ENCODE measurements at places on chromosomes 16 and 17.
A peak's percentile ranks its signal among the peaks of the same experiment; 100 is the strongest.

- H3K27me3 ChIP-seq: no peaks in the 10 kb centered on the region
- no peak for DNase-seq
- peaks cover 3% of the 10 kb centered on the region for H3K36me3 ChIP-seq
- H3K4me1 ChIP-seq: no peaks in the 10 kb centered on the region
These were observed 30.9 kb downstream of the TSC2 start for GRCh38 chr16:2078691-2079090.

GRCh38 chr17:39732586-39732985 lies 2.3 kb upstream of the MIEN1 start:
- H3K27ac ChIP-seq: no peak overlapping the region
- H3K27me3 ChIP-seq: no peaks in the 10 kb centered on the region
- H3K4me1 ChIP-seq: no peaks in the 10 kb centered on the region
- no peak for DNase-seq
- H3K4me3 ChIP-seq: no peak overlapping the region

- no peaks in the 10 kb centered on the region for H3K27me3 ChIP-seq
- no peak within 1 kb of the TSS for H3K4me3 ChIP-seq
- no peaks in the 10 kb centered on the region for H3K36me3 ChIP-seq
- peak; percentile 99 for DNase-seq
These were observed at the start of gene CHST4 for GRCh38 chr16:71526111-71526631. CHST4 (plus strand) TSS chr16:71526426; CDS start chr16:71536678, 10,252 bp downstream.

DNA sequence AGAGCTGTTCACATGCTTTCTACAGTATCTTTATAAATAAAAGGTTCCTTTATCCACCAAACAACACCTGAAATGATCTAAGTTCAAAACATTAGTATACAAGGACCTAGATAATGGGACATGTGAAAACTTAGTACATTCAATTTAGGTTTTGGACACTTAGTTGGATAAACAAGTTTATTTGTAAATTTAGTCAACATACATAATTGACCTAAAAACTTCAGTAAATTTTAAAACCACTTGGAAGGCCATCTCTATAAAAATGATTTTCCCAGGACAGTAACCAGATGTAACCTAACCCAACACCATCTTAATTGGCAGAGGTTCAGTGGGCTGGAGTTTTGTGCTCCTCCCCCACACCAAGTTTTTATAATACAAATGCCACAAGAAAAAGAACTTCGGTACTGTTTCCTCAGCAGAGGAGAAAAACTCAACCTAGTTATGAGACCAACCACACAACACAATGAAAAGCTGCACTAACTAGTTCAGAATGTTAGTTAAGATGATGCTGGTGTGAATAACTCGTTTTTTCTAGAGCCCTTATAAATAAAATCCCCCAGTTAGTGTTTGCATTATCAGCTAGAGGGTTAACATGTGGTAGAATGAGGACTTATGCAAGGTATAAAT lies 7.2 kb upstream of the UNK start:
- no peak overlapping the region for H3K4me3 ChIP-seq
- H3K27ac ChIP-seq: no peak overlapping the region
- H3K4me1 ChIP-seq: no peaks in the 10 kb centered on the region
- peaks cover 7% of the 10 kb centered on the region for H3K36me3 ChIP-seq

DNA sequence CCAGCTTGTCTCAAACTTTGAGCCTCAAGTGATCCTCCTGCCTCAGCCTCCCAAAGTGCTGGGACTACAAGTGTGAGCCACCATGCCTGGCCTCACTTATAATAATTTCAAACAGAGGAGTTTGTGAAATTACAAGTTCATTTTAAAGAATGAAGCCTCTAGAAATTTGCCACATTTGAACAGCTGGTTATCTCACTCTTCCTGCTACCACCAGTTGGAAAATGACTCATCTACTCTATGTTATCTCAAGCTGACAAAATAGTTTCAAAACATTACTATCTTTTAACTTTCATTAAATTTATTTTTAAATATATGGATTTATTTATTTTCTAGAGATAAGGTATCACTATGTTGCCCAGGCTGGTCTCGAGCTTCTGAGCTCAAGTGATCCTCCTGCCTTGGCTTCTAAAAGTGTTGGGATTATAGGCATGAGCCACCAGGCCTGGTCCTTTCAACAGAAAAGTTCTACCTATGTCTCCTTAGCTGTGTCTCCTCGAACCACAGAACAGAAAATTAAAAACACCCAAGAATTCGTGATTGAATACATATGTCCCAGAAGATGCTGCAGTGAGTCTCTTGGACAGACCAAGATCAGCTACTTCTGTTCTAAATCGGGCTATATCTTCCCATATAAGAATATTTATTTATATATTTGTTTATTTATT lies 47.6 kb downstream of the MYH13 start:
- H3K36me3 ChIP-seq: no peaks in the 10 kb centered on the region
- H3K4me3 ChIP-seq: no peak overlapping the region
- no peak for DNase-seq
- no peaks in the 10 kb centered on the region for H3K27me3 ChIP-seq

GRCh38 chr16:48334325-48334724 lies 50.9 kb downstream of the SIAH1 start:
- no peak overlapping the region for H3K4me3 ChIP-seq
- H3K27ac ChIP-seq: no peak overlapping the region
- DNase-seq: no peak
- H3K36me3 ChIP-seq: peaks cover 2% of the 10 kb centered on the region
- no peaks in the 10 kb centered on the region for H3K27me3 ChIP-seq

GRCh38 chr17:69524854-69525253 lies 110.4 kb downstream of the MAP2K6 start:
- H3K4me3 ChIP-seq: no peak overlapping the region
- H3K36me3 ChIP-seq: no peaks in the 10 kb centered on the region
- no peak for DNase-seq
- H3K27ac ChIP-seq: no peak overlapping the region
- no peaks in the 10 kb centered on the region for H3K27me3 ChIP-seq
- no peaks in the 10 kb centered on the region for H3K4me1 ChIP-seq

DNA sequence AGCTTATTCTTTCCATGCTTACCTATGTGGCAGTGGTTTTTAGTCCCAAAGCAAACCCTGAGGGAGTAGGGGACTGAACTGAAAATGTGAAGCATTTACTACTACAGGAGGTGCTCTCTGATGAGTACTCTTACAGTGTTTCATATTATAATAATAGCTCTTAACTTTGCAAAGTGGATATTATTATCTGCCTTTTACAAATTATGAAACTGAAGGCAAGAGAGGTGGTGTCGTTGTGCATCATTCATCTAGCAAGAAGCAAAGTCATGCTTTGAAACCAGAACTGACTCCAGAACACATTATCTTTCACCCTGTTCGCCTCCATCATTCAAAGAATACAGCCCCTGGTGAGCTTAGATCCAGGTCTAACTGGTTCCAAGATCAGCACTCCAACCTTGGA lies 8.2 kb upstream of the KCNH6 start:
- DNase-seq: no peak
- H3K27ac ChIP-seq: no peak overlapping the region
- H3K4me1 ChIP-seq: no peaks in the 10 kb centered on the region
- no peaks in the 10 kb centered on the region for H3K36me3 ChIP-seq

- no peaks in the 10 kb centered on the region for H3K4me1 ChIP-seq
- no peak overlapping the region for H3K4me3 ChIP-seq
- no peak for DNase-seq
These were observed 47.8 kb downstream of the MARCHF10 start for GRCh38 chr17:62760059-62760944.

- H3K27me3 ChIP-seq: no peaks in the 10 kb centered on the region
- H3K36me3 ChIP-seq: no peaks in the 10 kb centered on the region
- H3K4me1 ChIP-seq: no peaks in the 10 kb centered on the region
- no peak overlapping the region for H3K27ac ChIP-seq
- no peak for DNase-seq
- H3K4me3 ChIP-seq: no peak overlapping the region
These were observed 868.3 kb downstream of the CDH11 start for GRCh38 chr16:64253525-64253924.

GRCh38 chr17:49505854-49506253 lies 10.8 kb downstream of the NGFR start:
- no peaks in the 10 kb centered on the region for H3K36me3 ChIP-seq
- H3K27me3 ChIP-seq: no peaks in the 10 kb centered on the region
- H3K27ac ChIP-seq: no peak overlapping the region
- peaks cover 8% of the 10 kb centered on the region for H3K4me1 ChIP-seq
- DNase-seq: no peak
- H3K4me3 ChIP-seq: no peak overlapping the region

- H3K4me3 ChIP-seq: peak overlapping the region; percentile 76
- H3K27ac ChIP-seq: no peak overlapping the region
- no peaks in the 10 kb centered on the region for H3K27me3 ChIP-seq
- peaks cover 12% of the 10 kb centered on the region for H3K36me3 ChIP-seq
- H3K4me1 ChIP-seq: peaks cover 8% of the 10 kb centered on the region
These were observed 888 bp downstream of the PIGW start for GRCh38 chr17:36535669-36536081.

DNA sequence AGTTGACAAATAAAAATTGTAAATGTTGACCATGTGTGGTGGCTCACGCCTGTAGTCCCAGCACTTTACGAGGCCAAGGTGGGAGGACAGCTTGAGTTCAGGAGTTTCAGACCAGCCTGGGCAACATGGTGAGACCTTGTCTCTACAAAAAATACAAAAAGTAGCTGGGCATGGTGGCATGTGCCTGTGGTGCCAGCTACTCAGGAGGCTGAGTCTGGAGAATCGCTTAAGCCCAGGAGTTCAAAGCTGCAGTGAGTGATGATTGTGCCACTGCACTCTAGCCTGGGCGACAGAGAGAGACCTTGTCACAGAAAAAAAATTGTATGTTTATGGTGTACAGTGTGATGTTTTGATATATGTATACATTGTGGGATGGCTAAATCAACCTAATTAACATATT lies 119.6 kb downstream of the NPIPB5 start:
- no peak overlapping the region for H3K27ac ChIP-seq
- H3K36me3 ChIP-seq: no peaks in the 10 kb centered on the region
- H3K4me3 ChIP-seq: no peak overlapping the region
- peaks cover 3% of the 10 kb centered on the region for H3K4me1 ChIP-seq

- no peaks in the 10 kb centered on the region for H3K4me1 ChIP-seq
- no peak overlapping the region for H3K27ac ChIP-seq
These were observed 310.5 kb upstream of the IRX5 start for GRCh38 chr16:54620197-54620596.

- H3K4me3 ChIP-seq: no peak overlapping the region
- H3K27me3 ChIP-seq: no peaks in the 10 kb centered on the region
- peaks cover 4% of the 10 kb centered on the region for H3K4me1 ChIP-seq
- H3K36me3 ChIP-seq: no peaks in the 10 kb centered on the region
These were observed 30.0 kb downstream of the TBC1D16 start for GRCh38 chr17:80005360-80006338.

DNA sequence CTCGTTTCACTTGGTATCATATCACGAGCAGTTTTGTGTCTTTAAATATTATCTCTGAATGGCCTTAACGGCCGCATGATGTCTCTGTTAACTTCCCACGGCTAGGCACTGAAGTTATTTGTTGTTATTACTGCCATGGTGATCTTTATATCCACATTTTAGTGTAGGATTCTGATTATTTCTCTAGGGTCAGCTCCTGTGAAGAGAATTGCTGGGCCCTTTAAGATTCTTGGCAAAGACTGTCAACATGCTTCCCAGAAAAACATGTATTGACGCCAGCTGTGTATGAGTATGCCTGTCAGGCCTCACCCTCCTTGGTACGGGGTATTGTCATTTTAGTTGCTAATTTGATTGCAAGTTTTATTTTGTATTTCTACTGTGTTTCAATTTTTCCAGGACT lies 263.5 kb downstream of the SNX29 start:
- H3K27me3 ChIP-seq: no peaks in the 10 kb centered on the region
- H3K27ac ChIP-seq: no peak overlapping the region

DNA sequence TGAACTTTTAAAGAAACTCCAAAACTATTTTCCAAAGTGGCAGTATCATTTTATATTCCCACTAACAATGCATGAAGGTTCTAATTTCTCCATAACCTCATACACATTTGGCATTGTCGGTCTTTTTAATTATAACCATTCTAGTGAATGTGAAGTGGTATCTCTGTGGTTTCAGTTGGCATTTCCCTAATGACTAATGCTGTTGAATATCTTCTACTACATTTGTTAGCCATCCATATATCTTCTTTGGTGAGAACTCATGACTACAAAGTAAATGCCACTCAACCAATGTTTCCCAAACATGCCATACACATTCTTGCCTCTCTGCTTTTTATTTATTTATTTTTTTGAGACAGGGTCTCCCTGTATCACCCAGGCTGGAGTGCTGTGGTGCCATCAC lies 31.7 kb upstream of the TAOK1 start:
- H3K27ac ChIP-seq: no peak overlapping the region
- H3K4me3 ChIP-seq: no peak overlapping the region
- H3K4me1 ChIP-seq: no peaks in the 10 kb centered on the region
- DNase-seq: no peak

DNA sequence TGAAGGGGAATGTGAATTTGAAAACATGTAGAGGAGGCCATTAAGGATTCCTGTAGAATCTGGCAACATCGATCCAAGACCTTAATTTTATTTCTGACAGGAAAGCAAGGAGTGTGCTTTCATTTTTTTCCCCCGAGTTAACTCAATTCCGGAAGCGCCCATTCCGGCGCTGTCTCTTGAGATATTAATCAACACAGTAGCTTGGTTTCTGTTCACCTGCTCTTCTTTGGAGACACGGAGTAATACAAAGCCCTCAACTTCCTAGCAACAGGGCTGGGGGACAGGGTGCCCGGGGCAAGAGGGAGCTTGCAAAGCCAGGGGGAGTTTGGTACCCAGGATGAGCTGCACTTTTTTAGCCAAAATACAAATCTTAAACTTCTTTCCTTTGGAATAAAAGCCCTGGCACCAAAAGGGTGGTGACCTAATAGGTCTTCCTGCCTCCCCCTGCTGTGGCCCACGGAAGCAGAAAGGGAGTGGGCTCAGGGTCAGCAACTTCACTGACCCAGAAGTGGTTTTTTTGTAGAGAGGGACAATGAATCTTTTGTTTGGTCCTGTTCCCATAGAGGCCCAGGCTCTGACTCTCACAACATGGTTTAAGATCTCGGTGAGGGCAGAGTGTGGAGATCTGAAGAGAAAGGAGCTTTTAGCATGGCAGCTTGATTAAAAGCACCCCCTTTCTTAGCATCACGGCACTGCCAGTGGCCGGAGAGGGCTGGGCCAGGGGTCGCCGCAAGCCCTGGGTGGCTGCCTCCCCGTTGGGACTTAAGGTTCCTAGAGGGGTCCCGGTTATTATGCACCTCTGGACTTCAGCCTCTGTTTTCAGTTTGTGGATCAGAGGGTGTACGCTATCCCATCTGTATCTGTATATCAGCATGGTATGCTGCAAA lies 207.3 kb downstream of the CCDC182 start:
- DNase-seq: no peak
- no peak overlapping the region for H3K4me3 ChIP-seq
- H3K4me1 ChIP-seq: peaks cover 15% of the 10 kb centered on the region
- no peak overlapping the region for H3K27ac ChIP-seq
- no peaks in the 10 kb centered on the region for H3K36me3 ChIP-seq

- no peaks in the 10 kb centered on the region for H3K36me3 ChIP-seq
- no peak overlapping the region for H3K27ac ChIP-seq
- DNase-seq: no peak
These were observed 12.4 kb upstream of the SPOP start for GRCh38 chr17:49690256-49690655.

GRCh38 chr17:16364625-16365024 lies 11.4 kb upstream of the CENPV start:
- DNase-seq: no peak
- no peak overlapping the region for H3K27ac ChIP-seq
- H3K4me1 ChIP-seq: no peaks in the 10 kb centered on the region
- no peaks in the 10 kb centered on the region for H3K27me3 ChIP-seq
- H3K4me3 ChIP-seq: no peak overlapping the region
